ENCODE measurements at places on chromosomes 2 and 18.

DNA sequence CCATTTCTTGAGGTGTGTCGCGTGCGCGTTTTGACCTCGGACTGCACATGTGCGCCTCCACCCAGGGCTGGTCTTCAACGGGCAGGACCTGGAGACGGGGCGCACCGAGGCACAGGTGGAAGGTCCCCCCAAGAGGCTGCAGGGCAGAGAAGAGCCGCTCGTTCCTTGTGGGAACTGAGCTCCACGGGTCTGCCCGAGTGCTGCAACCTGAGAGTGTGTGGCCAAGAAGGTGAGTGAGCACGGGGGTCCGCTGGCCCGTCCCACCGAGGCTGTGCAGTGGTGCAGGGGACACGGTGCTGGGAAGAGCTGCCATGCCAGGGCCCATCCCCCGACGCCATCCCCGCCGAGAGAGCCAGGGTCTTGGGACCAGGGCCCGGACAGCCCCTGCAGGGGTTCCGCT is 268.3 kb downstream of the GALR1 start:
- no peak for DNase-seq

- DNase-seq, result no peak
These were observed 13.1 kb downstream of the PASK start for GRCh38 chr2:241136191-241136590.

DNA sequence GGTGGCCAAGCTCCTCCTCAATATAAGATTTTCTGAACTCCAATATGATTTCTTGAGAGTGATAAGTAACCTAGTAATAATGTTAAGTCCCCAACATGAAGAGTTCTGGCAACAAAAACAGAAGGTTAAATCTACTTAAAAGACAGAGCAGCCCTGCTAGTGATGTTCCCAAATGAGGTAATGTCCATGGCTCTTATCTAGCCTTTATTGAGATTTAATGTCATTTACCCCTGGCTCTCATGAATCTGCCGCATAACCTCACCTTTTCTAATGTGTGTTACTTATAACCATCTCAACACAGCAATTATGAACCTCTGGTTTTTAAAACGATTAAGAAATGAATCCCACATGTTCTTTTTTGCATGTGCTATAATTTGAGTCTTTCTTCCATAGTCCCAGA is 167.5 kb upstream of the ZFP36L2 start:
- no peak for DNase-seq

DNA sequence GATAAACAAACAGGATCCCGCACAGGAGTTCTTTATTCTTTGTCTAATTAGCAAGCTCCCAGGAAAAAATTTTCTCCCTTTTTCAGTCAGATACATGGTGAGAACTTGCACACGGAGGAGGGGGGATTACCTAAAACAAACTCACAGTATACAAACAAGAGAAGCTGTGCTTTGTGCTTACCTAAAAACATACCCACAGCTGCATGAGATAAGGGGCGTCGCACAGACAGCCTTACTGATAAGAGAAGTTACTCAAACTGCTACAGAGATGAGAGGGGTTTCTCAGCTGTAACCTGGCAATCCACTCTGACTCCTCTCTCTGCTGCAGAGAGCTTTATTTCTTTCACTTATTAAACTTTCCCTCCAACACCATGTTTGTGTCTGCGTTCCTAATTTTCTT is 32.9 kb upstream of the ST3GAL5 start:
- DNase-seq, result no peak

DNA sequence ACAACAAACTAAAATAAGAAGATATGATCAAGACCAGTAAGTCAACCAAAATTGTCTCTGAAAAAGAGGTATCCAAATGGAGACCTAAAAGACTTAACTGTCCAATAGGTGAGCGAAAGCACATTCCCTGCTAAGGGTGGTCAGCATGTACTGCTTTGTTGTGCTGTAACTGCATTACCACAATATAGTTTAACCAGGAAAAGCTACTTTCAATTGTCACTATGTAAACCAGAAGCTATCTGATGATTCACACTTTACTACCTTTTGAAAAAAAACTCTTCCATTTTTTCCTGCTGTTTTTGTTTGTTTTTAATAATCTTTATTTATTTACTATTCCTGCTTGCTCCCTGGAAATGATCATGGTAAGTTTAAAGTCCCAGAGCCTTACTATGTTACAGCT is 36.1 kb downstream of the ASXL2 start:
- no peak for DNase-seq

DNA sequence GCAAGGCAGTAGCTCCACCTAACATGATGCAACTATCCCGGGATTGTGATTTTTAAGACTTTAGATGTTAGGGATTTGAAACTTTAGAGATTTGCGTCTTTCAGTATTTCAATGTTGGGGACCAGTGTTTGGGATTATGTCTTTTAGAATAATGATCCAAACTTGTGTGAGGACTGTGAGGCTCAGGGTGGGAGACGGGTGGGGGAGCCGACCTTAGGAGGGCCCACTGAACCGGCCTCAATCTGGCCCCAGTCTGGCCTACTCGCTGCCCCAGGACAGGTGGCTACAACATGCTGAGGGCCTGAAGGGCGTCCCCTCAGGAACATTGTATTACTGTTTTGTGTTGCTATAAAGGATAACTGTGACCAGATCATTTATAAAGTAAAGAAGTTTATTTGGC is 10.7 kb downstream of the AMER3 start:
- DNase-seq, result no peak

DNA sequence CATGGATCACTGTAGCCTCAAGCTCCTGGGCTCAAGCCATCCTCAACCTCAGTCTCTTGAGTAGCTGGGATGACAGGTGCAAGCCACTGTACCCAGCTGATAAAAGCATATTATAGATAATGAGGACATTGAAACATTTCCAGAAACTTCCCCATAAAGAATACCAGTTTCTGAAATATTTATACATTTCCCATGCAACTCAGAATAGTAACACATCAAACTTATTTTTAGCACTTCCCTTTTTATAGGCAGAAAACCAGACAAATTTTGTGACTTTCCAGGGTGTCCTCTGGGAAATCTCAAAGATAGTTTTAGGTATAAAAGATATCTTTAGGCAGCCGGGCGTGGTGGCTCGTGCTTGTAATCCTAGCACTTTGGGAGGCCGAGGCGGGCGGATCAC is 25.1 kb upstream of the DPYSL5 start:
- DNase-seq, result no peak

DNA sequence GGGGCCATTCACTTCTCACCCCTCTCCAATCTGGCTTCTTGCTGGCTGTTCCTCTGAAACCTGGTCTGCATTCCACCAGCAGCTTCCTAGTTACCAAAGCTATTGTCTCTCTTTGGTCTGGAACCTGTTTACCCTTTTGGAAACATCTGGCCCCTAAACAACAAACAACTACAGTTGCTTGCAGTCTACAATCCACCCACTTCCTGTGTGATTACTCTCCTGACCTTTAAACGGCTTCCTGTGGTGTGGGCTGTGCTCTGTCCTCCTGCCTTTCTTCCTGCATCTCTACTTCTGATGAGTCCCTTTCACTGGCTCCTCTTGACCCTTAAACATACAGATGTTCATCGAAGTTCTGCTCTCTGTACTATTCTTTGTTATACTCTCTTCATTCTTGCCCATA is 303.8 kb downstream of the TDRD15 start:
- no peak for DNase-seq

GRCh38 chr2:18117592-18117991 is 239.1 kb downstream of the KCNS3 start:
- no peak for DNase-seq

GRCh38 chr2:45332567-45332966 is 278.5 kb downstream of the SRBD1 start:
- no peak for DNase-seq

- no peak for DNase-seq
These were observed 939.0 kb upstream of the CRIM1 start for GRCh38 chr2:35416391-35417140.

DNA sequence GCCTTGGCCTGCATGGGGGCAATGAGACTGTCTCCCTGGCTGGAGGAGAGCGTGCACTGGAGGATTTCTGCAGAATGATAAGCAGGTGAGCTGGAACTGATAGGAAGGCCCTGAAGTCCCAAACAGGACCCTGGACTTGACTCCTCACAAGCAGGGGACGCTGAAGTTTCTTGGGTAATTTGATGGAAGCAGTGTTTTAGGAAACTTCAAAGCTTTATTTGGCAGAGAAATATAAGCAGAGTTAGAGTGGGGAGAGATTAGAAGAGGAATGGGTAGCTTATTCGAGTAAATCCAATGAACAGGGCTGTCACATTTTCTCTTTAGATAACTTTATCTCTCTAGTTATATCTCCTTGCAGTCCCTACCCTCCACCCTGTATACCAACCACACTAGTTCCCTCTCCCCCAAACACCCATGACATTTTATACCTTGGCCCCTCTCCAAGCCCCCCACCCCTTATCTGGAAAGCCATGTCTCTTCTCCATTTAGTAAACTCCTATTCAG is 73.6 kb upstream of the IGFBP5 start:
- DNase-seq, result no peak

- DNase-seq, result no peak
These were observed 240.3 kb downstream of the CDH7 start for GRCh38 chr18:65990944-65991708.

DNA sequence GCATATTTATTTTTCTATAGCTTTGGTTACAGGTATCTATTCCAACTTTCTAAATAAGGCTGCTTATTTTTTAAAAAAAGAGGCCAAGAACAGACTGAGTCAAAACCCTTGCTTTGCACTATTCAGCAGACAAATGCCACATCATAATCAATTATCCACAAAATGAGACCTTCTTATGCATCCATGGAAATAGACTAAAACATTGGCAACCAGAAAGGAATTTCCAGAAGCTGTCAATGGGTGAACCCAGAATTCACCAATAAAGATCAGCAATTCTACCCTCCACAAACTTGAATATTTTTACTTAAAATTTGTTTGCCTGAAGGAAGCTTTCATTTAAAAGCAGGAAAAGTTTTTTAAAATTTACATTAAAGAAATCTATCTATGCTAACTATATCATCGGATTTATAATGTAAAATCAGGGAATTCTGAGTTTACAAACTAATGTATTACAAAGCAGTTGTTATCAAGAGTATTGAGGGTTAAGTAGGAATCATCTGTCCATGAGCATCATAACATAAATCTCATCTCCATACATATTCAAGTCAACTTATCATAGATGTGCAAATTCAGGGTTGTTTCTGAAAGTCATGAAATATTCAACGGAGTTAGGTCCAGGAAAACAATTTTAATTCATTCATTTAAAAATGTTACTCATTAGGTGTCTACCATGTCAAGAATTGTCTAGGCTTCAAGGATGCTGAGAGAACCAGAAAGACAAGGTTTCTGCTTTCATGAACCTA is 548.0 kb downstream of the SATB2 start:
- DNase-seq, result no peak
